ENCODE measurements at places on chromosomes 6 and 20.

DNA sequence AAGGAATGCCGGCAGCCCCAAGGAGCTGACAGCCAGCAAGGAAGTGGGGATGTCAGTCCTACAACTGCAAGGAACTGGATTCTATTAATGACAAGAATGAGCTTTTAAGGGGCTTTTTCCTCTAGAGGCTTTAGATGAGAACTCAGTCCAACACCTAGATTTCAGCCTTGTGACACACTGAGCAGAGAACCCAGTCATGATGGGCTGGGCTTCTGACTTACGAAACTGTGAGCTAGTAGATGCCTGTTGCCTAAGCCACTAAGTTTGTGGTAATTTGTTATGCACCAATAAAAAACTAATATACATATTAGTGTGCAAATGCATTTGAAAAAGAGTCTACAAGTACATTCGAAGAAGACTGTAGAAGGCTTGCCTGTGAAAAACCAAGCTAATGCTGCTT is 263.3 kb downstream of the SOX4 start:
- no peak for DNase-seq

- no peak for DNase-seq
Observed at GRCh38 chr6:90414352-90414751, 117.7 kb upstream of the BACH2 start.

- DNase-seq: no peak
Observed at GRCh38 chr20:23366384-23366783, 4.4 kb downstream of the GZF1 start.

DNA sequence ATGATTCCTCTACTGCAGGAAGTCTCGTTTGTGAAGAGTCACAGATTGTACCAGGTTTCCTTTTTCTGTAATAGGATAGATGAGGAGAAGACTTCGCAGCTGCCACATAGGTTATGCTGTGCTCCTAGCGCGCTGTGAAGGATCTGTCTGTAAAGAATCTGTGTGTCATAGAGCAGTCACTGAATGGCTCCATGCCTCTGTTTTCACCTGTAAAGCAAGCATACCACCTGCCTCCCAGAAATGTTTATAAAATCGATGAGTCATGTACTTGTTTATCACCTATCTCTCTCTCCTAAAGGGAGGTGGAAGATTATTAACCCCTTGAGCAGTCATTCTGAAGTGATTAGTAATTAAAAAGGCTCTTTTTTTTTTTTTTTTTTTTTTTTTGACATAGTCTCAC is 86.6 kb downstream of the TFAP2B start:
- no peak for DNase-seq

DNA sequence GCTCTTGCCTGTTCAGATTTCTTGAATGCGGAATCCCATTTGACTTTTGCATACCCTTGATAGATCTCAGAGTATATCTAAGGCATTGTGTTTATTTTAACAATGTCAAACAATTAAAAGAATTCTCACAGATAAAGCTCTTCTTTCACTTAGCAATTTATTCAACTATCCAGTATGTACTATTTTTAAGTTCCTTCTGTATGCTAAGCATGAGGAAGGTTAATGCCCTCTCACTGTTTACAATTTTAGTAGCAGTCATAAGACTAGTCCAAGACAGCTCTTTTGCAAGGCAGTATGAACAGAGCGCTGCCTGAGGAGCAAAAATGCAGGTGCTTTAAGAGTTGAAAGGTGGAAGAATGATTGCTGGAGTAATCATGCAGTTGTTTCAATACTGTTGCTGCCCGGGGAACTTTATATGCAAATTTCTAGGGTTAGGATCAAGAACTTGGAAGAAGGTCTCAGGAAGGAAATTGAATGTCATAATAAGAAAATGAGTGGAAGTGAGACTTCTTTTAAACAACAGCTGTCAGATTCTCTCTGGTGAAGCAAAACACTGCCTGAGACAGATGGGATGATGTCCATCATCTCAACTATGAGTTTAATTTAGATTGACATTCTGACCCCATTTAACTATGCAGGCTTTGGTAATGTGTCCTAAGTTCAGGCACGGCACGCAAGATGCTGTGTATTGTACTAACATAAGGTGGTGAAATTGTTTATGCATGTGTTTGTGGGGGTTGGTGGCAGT is 1303.5 kb upstream of the CITED2 start:
- no peak for DNase-seq

- DNase-seq: no peak
Observed at GRCh38 chr20:33277471-33278441, 5.3 kb upstream of the BPIFB1 start.

GRCh38 chr6:112153926-112154607 is 66.7 kb downstream of the FAM229B start:
- no peak for DNase-seq

GRCh38 chr6:144778773-144779492 is 493.8 kb downstream of the UTRN start:
- no peak for DNase-seq

GRCh38 chr6:54980511-54981275 is 134.1 kb downstream of the FAM83B start:
- no peak for DNase-seq

DNA sequence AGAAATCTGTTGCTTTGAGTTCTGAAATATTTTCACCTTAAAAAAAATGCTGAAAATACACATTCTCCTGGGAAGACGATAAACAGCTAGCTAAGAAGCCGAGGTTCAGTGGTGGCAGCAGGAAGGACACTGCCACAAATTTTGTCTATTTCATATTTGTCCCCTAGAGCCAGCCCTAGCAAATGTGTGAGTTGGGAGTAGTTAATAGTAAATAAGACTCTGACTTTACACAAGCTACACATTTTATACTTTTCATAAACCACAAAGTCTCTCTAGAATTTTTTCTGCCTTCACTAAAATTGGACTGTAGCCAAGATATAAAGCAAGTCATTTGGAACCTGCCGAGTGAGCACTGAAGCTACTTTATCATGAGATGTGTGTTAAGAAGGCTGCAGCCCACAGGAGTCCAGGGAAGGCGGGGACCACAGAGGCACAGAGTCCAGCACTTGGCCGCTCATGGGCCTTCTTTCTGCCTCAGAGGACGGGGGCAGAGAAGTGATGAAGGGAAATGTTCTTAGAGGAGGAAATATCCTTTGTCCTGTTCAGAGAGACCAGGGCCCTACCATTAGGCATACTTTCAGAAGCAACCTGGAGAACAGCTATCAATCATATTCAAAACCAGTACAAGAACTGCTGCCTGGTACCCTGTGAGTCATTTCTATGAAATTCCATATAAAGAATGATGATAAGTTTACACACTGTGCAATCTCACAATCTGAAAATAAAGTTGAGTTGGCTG is 241.7 kb upstream of the TAB2 start:
- DNase-seq: no peak

GRCh38 chr6:102038964-102039363 is 645.5 kb downstream of the GRIK2 start:
- no peak for DNase-seq

DNA sequence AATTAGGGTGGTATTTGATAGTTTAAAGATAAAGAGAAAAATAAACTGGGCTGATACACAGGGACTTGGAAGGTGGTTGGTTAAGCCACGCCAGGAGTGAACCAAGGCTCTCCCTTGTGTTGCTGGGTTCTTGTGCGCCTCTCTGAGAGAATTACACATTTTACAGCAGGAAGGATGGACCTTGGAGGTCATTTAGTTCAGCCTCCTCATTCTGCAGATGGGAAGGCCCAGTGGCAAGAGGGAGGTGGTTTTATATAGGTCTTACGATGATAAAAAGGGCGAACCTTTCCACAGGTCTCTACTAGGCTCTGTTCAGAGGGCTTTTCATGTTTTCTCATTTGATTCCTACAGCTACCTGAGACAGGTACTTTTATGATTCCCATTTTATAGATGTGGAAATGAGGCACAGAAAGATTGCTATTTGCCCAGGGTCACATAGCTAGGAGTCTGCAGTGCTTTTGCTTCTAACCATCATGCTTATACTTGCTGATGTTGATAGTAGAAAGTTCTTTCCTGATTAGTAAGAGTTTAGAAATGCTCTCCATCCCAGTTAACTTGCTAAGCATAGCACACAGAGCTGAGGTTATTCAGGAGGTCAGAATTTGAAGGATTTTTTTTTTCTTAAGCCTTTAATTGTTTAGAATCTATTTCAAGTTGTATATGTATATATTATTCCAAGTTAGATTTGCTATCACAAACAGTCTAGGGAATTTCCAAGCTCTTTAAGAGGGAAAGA is 12.8 kb downstream of the HIVEP1 start:
- DNase-seq: no peak

DNA sequence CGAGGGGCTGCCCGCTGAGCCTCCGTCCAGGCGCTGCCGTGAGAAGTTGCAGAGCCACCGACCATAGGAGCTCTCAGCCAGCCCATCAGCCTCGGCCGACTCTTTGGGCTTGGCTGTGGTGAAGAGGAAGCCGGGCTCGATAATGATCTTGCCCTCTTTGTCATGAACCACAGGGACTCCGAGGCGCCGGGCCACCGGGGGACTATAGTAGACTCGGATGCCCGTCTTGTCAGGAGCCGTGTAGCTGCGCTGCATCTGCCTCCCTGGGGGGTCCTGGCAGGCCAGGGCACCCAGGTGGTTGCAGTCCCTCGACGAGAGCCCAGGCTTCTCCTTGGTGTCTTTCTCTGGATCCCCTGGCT is 20.5 kb upstream of the DSN1 start:
- no peak for DNase-seq

GRCh38 chr6:36786055-36786675 is 53.1 kb downstream of the CPNE5 start:
- no peak for DNase-seq

GRCh38 chr6:159107451-159108260 is 61.5 kb upstream of the FNDC1 start:
- peak; percentile 55 for DNase-seq

DNA sequence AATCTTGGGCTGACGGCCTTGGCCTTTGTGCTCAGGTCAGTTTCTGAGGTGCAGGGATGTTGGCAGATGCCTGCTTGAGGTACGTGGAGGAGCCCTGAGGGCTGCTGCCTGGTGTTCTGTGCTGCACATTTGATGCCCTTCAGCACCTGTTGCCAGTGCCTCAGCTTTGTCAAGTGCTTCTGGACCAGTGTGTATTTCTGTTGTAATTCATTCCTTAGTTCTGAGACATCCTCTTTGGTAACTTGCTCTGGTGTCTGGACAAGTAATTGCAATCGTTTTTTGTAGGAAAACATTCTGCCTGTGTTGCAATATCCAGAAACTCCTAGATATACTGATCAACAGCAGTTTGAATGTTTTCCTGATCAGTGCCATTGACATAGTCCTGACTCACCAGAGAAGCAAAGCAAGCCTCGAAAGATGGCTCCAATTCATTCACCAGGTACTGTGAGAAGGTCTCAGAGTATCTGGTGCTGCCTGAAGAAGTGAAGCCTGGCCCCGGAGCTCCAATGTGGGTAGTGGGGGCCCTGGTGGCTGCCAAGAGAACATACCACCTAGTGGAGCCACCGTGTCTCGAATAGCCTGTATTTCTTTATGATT is 26.7 kb downstream of the ZNF337 start:
- no peak for DNase-seq

GRCh38 chr6:139311831-139312230 is 20.0 kb upstream of the TXLNB start:
- DNase-seq: no peak

GRCh38 chr6:137882225-137882961 is 15.3 kb downstream of the TNFAIP3 start:
- DNase-seq: no peak

DNA sequence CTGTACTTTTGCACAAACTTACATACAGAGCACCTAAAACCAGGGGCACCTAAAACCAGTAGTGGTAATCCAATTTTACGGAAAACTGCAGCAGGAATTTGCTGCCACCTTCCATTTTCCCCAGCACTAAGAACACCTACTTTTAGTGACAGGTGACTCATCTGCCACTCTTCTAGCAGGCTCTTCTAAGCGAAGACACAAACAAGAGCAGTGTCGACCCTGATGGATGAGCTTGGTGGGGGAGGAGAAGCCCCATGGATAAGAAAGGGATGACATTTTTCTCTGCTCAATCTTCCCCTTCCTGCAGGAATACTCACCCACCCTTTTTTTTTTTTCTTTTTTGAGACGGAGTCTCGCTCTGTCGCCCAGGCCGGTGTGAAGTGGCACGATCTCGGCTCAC is 116.9 kb downstream of the GMPR start:
- no peak for DNase-seq

- peak; percentile 25 for DNase-seq
Observed at GRCh38 chr6:73732845-73733675, 37.1 kb downstream of the CD109 start.
